Fibroblast of lung (primary cell): ENCODE measurements at places on chromosomes 2 and 18.

DNA sequence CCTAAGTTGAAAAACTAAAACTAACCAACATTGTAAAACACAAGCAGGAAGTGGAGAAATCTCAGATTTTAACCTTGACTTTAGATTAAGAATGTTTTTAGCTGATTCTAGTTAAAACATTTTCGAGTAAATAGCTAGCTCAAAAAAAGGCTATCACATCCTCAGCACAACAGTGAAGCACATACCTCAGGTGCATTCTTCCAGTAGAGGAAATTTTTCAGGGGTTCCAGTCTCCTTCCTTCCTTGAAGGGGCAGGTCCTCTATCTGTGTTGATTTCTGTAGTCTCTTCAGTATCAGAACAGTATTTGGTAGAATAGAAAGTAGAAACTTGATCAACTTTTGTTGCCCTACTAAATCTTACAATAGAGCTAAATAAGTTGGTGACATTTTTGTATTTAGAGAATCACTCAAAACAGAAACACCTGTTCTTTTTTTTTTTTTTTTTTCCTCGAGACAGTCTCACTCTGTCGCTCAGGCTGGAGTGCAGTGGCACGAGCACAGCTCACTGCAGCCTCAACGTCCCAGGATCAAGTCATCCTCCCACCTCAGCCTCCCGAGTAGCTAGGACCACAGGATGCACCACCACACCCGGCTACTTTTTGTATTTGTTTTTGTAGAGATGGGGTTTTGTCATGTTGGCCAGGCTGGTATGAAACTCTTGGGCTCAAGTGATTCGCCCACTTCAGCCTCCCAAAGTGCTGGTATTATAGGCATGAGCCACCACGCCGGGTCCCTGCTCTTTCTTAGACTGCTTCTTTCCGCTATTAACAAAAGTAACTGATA, 6.9 kb upstream of the GPR155 start:
- no peak for DNase-seq

GRCh38 chr18:9814431-9814830, 71.3 kb upstream of the TXNDC2 start:
- peak; percentile 94 for DNase-seq

DNA sequence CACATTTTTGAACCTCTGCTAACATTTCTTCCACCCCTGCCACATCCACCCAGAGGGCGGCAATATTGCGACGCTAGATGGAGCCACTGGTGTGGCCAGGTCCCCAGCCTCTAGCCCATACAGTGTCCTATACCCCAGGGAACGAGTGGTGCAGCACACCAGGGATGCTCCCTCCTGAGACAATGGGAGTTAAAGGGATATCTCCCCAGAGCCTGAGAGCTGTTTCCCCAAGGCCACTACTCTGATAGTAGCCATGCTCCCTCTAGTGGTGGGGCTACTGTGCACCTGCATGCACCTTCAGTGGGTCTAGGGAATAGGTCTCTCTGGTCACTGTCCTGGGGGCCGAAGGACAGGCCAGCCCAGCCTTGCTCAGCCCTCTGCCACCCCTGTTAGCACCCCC, 336.4 kb upstream of the FSHR start:
- DNase-seq: no peak

DNA sequence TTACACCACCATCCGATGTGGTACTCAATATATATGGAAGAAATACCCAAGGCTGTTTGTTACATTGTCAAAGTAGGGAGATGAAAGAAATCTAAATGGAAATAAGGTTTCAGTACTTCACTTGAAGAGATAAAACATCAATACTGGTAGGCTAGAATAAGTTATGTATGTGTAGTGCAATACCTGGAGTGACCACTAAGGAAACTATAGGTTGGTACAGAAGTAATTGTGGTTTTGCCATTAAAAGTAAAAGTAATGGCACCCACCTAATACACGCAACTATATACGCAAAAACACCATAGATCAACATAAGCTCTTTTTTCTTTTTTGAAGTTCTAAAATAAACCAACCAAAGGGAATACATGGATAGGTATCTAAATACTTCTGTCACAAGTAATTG, 143.2 kb upstream of the KYNU start:
- no peak for DNase-seq

- DNase-seq: no peak
Observed at GRCh38 chr2:75607400-75607798, 39.2 kb upstream of the MRPL19 start.

- no peak for DNase-seq
Observed at GRCh38 chr2:1173528-1173927, 222.9 kb downstream of the SNTG2 start.

DNA sequence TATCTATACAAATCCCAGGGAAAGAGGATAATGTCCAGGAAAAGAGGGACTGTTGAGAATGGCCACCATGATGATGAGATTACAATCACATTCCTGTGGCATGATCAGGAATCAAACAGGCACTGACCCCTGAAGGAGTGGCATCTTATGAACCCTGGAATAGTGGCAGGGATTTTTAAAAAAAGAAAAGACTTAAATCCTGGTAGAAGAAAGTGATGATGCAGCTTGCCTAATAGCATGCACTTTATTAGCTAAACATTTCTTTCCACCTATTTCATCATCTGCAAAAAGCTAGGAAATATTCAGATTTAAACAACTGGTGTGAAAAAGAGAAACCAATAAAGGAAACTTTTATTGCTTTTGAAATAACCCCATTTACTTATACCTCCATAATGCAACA, 87.2 kb upstream of the FSHR start:
- peak; percentile 64 for DNase-seq

GRCh38 chr2:25228848-25229278, 60.5 kb upstream of the POMC start:
- DNase-seq: peak; percentile 75

DNA sequence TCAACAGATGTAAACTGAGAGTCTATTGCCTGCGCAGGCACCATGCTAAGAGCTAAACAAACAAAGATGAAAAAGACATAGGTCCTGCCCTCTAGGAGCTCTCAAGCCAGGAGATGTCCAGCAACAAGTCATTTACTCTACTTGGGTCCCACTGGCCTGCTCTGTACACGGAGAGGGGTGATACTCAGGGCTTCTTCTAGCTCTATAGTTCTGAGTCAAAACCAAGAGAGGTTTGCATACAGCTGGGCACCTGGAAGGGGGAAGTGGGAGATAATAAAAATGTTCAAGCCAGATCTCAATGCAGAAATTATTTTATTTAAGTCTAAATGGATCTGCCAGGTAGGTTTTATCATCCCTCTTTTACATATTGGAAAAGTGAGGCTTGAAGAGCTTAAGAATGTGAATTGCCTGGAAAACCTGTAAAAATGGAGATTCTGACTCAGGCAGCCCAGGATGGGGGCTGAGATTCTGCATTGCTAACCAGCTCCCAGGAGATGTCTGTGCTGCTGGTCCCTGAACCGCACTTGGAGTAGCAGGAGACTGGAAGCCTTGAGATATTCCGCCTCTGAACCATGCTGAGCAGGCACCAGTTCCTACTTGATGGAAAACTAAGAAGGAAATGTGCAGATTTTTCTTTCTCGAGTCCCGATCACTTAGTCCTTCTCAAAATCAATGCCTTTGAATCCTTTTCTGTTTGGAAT, 201.1 kb downstream of the PRKCE start:
- no peak for DNase-seq

DNA sequence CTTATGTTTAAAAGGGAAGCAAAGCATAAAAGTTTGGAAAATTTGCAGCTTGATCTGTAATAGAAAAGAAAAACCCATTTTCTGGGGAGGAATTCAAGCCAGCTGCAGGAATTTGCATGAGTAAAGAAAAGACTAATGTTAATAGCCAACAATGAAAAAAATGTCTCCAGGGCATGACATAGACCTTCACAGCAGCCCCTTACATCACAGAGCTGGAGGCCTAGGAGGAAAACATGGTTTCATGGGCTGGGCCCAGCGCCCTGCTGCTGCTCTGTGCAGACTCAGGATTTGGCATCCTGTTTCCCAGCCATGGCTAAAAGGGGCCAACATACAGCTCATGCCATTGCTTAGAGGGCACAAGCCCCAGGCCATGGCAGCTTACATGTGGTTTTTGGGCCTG, 411.6 kb upstream of the MC4R start:
- no peak for DNase-seq

GRCh38 chr2:47050762-47051161, 104.3 kb downstream of the STPG4 start:
- DNase-seq: no peak

DNA sequence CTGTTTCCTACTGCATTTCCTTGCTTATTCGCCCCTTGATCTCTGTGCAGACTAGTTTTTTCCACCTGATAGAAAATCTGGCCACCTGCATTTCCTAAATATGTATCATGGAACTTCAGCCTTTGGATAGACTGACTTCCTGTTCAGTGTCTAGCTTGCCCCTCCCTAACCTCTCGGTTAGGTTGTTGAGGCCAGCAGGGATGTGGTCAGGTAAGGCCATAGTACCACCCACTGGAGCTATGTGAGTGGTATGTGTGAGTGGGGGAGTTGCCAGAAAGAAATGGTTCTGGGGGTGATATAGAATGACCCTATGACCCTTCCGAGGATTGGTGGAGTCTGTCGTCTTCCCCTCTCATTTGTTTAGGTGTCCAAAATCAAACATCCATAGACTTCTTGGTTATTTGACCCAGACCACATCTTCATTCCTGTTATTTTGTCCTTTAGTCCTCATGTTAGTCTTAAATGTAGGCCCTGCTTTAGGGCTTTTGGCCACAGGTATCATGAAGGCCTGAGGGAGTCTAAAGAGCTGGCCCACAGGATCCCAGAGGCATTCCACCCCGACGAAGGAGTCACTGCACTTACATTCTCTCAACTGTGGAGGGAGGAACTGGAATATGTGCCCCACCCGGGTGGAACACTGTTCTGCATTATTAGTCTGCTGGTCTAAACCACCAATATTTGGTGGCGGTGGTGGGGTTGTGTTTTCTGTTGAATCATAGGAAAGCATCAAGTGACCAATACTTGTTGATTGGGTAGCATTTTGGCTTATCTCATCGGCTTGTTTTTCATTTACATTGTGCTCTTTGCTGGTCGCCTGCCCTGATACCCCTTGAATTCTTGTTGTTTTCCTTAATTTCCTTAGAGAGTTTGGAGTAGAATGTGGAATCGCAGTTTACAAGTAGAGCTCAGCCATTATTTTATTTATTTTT, 21.9 kb downstream of the CAB39 start:
- no peak for DNase-seq

DNA sequence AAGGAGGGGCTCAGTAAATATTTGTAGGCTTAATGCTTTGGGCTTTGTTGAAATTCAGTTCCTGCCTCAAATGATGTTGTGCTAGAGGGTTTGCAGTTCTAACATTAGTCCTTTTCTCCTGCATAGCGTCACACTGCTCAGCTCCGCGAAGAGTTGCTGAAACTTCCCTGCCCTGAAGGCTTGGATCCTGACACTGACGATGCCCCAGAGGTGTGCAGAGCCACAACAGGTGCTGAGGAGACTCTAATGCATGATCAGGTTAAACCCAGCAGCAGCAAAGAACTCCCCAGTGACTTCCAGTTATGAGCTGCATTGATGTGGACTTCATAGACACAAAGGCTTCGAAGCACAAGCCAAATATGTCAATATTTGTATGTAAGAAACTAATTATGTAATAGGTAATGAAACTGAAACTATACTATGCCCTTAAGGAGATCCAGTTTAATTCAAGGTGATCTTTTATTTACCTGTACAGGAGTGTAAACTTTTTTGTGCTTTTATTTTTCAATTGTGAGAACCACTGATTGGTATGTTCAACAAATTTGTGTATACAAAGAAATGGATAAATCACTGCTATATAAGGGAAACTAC, 10.2 kb upstream of the TTC27 start:
- no peak for DNase-seq

DNA sequence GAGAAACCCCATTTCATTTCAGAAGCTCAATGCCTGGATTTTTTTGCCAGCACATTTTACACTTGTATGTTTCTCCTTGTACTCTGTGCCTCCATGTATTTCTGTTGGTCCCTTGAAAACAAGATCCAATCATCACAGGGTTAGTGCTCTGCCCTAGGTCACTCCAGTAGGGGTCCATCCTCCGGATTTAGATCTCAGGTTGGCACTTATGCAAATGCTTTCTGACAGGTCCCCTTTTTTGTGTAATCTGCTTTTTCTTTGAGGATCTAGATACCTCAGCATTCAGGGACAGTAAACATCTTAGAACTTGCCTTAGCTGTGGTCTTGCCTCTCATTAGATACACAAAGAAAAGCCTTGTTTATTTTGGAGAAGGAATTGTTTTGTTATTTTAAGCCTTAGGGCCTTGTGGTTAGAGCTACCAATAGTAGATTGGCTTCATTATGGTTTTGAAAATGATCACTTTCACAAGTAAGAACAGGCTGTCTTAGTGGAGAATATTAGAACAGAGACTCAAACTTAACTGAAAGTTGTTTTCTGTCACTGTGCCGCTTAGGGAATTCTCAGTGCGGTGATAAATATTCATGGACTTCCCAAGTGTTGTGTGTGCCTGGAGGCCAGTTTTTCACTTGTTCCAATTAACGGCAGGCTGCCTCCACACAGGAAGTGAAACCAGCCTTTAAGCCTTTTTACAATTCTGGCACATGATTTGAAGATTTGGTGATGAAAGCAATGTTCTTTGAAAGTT, 7.8 kb downstream of the MERTK start:
- DNase-seq: no peak

DNA sequence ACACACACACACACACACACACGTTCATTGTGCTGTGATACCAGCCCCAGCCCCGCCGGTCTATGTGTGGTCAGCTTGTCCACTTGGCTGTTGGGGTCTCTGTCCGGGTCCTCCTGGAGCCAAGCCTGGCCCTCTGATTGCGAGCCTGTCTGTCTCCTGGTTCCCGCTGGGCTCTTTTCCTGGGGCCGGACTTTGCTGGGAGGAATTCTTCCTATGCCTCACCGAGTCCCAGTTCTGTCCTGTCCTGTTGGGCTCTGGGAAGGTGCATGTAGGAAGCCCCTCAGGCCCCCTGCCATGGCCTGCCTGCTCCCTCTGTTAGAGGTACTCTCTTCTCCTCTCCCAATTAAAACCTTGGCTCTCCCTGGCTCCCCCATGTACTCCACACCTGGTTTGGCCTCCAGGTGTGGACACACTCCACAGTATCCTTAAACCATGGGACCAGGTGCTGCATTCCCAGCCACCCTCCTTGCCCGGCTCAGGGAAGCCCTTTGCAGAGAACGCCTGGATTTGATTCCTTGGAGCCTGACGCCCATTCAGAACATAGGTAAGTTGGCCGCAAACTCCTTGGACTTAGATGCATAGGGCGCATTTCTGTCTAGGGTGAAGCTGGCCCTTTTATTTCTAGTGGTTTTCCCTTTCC, 42.3 kb downstream of the CABLES1 start:
- DNase-seq: no peak

- peak; percentile 19 for DNase-seq
Observed at GRCh38 chr2:157822993-157823392, 53.1 kb downstream of the ACVR1 start.

GRCh38 chr2:71830497-71831192, 317.0 kb downstream of the CYP26B1 start:
- DNase-seq: peak; percentile 19

DNA sequence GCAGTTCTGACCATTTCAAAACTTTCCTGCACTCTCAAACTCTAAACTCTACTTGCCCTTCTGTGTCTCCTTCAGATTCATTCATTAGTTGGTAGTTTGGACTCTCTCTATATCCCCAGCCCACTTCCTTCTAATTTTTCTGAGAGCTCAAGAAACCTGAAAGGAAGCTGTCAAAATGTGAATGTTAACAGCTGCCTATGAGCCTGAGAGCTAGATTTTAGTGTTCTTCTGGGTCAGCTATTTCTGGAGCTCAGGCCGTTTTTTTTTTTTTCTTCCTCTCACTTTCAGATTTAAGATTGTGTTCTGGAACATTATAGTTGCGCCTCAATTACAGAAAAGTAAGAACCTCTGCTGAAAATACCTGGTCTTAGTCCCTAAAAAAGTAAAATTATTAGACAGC, 73.1 kb downstream of the RTN4 start:
- DNase-seq: peak; percentile 47
